Endothelial cell of umbilical vein (primary cell): ENCODE measurements at places on chromosomes 2 and 18. TPM values are rescaled to one million over a fixed set of nuclear protein-coding genes. Genes with fewer than 3 reads are reported as not detected.

THUMPD2 gene
- 3.5 and 4.3 TPM in 2 replicates for polyA plus RNA-seq

ADAM23 gene
- polyA plus RNA-seq = 15.8 and 20.6 TPM in 2 replicates

TNFRSF11A gene
- polyA plus RNA-seq = 7.5 and 10.4 TPM in 2 replicates

ERFE gene
- polyA plus RNA-seq = 0.48 and 0.65 TPM in 2 replicates

ST6GAL2 gene
- polyA plus RNA-seq = not detected in 2 replicates

AQP12B gene
- polyA plus RNA-seq = not detected in 2 replicates

ARHGAP15 gene
- polyA plus RNA-seq = not detected in 2 replicates

FEV gene
- polyA plus RNA-seq = not detected in 2 replicates

SGPP2 gene
- polyA plus RNA-seq = not detected in 2 replicates

CNDP1 gene
- not detected in 2 replicates for polyA plus RNA-seq

DNA sequence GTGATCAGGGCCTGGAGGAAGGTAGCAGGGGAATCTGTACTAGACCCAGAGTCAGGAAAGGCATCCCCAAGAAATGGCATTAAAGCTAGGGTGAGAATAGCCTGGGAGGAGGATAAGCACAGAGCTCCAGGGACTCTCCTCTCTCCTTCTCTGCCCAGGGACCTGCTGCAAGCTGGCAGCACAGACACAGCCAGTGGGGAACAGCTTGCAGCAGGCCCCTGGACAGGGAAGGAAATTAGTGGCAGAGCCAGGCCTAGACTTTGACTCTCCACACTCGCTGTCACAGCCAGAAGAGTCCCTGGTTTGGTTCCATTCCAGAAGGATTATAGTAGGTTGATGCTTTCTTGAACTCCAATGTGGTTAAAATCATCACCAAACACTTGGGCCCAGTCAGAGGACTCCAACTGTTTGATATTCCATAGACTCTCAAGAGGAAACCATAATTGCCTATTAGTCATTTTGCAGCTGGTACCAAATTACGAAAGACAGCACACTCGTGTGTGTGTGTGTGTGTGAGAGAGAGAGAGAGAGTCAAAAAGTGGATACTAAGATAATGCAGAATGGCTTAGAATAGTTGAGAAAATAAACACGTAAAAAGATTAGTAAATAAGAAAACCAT lies 95.5 kb upstream of the ATP8B1 start:
- no peak for DNase-seq
- H3K27ac ChIP-seq = no peak overlapping the region
- H3K4me1 ChIP-seq = peaks cover 2% of the 10 kb centered on the region
- H3K36me3 ChIP-seq = no peaks in the 10 kb centered on the region
- no peaks in the 10 kb centered on the region for H3K27me3 ChIP-seq
- no peak overlapping the region for H3K4me3 ChIP-seq

DNA sequence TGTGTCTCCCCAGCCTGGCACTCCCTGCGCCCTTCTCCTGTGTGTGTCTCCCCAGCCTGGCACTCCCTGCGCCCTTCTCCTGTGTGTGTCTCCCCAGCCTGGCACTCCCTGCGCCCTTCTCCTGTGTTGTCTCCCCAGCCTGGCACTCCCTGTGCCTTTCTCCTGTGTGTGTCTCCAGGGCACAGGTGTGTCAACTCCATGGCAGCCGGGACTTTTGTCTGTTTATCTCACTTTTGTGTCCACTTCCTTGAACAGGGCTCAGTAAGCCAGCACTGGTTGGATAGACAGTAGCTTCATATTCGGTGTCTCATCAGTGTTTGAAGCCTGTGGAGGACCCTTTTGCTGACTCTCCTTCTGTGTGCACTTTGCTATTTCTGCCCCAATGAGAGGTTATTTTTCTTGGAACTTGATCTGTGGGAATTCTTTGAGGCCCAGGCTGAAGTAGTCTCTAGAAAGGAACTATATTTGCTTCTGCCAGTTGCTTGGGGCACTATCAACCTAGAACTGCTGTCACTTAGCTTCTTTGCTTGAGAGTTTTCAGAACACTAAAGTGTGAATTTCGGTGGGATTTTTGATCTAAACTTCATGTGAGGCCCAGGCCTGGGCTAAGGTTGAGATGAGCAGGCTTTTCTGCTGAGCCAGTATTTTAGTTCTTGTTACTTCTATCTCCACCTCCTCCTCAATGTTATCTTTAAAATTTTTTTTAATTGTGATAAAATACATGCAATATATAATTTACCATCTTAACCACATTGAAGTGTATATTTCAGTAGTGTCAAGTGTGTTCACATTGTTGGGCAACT lies 8.3 kb upstream of the ASB1 start:
- no peak overlapping the region for H3K27ac ChIP-seq
- H3K4me3 ChIP-seq = no peak overlapping the region
- no peaks in the 10 kb centered on the region for H3K36me3 ChIP-seq

DNA sequence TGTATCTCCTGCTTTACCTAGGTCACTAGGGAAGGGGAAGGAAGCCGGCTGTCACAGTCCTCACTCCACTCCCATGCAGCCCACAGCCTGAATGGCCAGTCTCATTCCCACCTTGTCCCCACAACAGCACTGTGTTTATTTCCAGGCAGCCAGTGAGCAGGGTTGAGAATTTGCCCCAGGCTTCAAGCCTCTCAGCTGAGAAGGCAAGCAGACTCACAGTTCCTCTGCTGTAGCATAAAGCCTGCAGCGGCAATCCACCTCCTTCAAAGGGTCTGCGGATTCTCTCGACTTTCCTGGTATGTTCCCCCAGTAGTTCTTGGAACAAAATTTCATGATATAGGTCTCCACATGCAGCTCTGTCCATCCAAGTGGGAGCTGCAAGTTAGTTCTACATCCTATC lies 262.9 kb upstream of the GULP1 start:
- no peaks in the 10 kb centered on the region for H3K27me3 ChIP-seq
- DNase-seq = no peak
- no peak overlapping the region for H3K4me3 ChIP-seq
- H3K27ac ChIP-seq = no peak overlapping the region

- no peaks in the 10 kb centered on the region for H3K36me3 ChIP-seq
- peaks cover 2% of the 10 kb centered on the region for H3K27me3 ChIP-seq
- no peak overlapping the region for H3K4me3 ChIP-seq
- H3K27ac ChIP-seq = no peak overlapping the region
- DNase-seq = no peak
These were observed 65.7 kb upstream of the SMAD2 start for GRCh38 chr18:47996091-47996541.

DNA sequence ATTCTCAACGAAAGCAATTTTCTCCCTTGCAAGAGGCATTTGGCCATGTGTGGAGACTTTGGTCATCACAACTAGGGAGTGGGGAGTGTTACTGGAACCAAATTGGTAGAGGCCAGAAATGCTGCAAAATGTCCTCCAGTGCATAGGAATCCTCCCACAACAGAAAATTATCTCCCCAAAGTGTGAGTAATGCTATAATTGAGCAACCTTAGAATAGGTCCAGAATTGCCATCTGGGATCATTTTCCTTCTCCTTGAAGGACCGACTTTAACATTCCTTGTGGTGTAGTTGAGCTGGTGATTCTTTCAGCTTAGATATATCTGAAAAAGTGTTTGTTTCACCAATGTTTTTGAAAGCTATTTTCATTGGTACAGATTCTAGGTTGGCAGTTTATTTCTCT lies 111.2 kb upstream of the SMIM21 start:
- H3K4me3 ChIP-seq = no peak overlapping the region
- no peaks in the 10 kb centered on the region for H3K36me3 ChIP-seq
- no peaks in the 10 kb centered on the region for H3K27me3 ChIP-seq
- no peak for DNase-seq
- no peaks in the 10 kb centered on the region for H3K4me1 ChIP-seq

DNA sequence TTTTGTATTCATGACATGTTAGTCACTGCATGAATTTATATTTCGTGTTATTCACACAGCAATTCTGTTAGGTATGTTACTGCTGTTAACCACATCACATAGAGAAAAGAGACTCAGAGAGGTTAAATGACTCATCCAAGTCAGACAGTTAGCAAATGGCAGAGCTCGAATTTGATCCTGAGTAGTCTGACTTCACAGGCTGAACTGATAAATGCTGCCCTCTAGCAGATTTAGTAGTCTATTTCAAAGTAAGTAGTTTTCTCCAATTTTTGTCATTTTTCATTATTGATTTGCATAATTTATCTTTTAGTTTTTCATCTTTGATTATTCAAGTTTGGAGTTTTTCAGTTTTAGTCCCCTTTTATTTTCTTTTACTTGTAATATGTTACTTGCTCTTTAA lies 58.3 kb downstream of the WDR7 start:
- no peaks in the 10 kb centered on the region for H3K27me3 ChIP-seq
- H3K4me3 ChIP-seq = no peak overlapping the region
- H3K4me1 ChIP-seq = no peaks in the 10 kb centered on the region

DNA sequence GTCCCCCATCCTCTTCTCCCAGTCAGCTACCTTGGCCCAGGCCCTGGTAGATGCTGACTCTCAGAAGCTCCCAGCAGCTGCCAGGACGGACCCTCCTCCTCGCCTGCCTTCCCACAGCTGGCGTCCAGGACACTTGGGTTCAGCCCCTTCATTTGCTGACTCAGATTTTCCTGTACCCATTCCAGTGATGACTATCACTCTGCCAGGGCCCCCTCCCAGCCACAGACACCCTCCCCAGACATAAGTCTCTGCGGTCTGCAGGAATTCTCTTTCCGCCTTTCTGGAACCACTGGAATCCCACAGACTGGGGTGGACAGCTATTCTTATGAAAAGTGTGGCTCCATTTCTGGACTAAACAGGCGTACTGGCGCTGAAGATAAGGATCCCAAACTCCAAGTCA lies 260.3 kb upstream of the EPAS1 start:
- no peaks in the 10 kb centered on the region for H3K27me3 ChIP-seq
- no peak overlapping the region for H3K27ac ChIP-seq
- no peak overlapping the region for H3K4me3 ChIP-seq
- peaks cover 12% of the 10 kb centered on the region for H3K4me1 ChIP-seq

DNA sequence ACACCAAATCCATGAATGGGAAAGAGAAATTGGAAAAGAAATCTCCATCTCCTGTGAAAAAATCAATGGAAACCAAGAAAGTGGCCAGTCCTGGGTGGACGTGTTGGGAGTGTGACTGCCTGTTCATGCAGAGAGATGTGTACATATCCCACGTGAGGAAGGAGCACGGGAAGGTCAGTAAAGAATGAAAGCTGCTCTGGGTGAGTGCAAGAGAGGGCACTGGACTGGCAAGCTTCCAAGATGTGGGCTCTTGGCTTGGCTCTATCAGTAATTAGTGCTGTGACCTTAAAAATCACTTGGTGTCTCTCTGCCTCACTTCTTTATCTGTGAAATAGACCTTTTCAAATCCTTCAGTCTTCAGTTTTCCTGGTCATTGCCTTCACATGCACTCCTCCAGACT lies 89.0 kb downstream of the ZNF532 start:
- H3K27ac ChIP-seq = no peak overlapping the region
- peaks cover 4% of the 10 kb centered on the region for H3K4me1 ChIP-seq
- no peaks in the 10 kb centered on the region for H3K36me3 ChIP-seq
- H3K4me3 ChIP-seq = no peak overlapping the region
- no peaks in the 10 kb centered on the region for H3K27me3 ChIP-seq
- peak; percentile 69 for DNase-seq

- no peak overlapping the region for H3K4me3 ChIP-seq
- DNase-seq = no peak
- H3K4me1 ChIP-seq = no peaks in the 10 kb centered on the region
- no peak overlapping the region for H3K27ac ChIP-seq
- no peaks in the 10 kb centered on the region for H3K36me3 ChIP-seq
These were observed 41.9 kb upstream of the SETBP1 start for GRCh38 chr18:44638811-44639210.

DNA sequence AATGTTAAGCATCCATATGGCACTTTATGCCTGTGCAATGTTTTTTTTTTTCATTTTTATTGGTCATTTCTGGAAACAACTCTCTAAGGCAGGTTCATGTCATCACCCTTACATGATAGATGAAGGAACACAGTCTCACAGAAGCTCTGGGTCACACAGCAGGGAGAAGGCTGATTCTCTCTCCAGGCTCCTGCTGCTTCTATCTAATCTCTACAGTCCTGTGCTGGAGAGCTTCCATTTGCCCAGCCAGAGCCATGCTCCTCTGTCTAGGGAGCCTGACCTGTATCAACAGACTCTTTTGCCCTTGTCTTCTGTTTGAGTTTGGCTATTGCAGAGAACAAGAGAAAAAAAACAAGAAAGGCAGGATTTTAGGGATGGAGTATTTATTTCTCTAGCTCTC lies 584.8 kb downstream of the MBD2 start:
- H3K4me3 ChIP-seq = no peak overlapping the region
- no peaks in the 10 kb centered on the region for H3K27me3 ChIP-seq
- no peaks in the 10 kb centered on the region for H3K4me1 ChIP-seq
- no peak overlapping the region for H3K27ac ChIP-seq
- no peaks in the 10 kb centered on the region for H3K36me3 ChIP-seq

DNA sequence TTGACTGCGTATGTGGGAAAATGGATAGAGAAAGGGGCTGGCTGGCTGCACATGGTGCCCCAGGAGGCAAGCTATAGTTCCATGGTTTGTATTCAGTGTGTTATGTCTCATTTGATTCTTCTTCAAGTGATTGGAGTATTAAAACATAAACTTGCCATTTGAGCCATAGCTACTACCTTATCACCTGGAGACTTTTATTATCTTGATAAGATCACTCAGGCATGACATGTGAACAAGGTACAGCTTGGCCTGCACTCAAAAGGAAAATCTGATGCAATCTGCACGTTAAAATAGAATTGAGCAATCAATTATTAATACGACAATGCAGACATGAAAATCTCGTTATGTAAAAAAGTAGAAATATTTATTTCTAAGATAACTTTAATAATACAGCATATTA lies 116.9 kb downstream of the RND3 start:
- no peak overlapping the region for H3K4me3 ChIP-seq
- H3K27ac ChIP-seq = no peak overlapping the region
- no peaks in the 10 kb centered on the region for H3K4me1 ChIP-seq
- no peaks in the 10 kb centered on the region for H3K36me3 ChIP-seq
- H3K27me3 ChIP-seq = no peaks in the 10 kb centered on the region

GRCh38 chr2:139478165-139478914 lies 698.1 kb upstream of the NXPH2 start:
- no peaks in the 10 kb centered on the region for H3K4me1 ChIP-seq
- no peak overlapping the region for H3K27ac ChIP-seq
- no peaks in the 10 kb centered on the region for H3K36me3 ChIP-seq
- H3K4me3 ChIP-seq = no peak overlapping the region
- DNase-seq = no peak

DNA sequence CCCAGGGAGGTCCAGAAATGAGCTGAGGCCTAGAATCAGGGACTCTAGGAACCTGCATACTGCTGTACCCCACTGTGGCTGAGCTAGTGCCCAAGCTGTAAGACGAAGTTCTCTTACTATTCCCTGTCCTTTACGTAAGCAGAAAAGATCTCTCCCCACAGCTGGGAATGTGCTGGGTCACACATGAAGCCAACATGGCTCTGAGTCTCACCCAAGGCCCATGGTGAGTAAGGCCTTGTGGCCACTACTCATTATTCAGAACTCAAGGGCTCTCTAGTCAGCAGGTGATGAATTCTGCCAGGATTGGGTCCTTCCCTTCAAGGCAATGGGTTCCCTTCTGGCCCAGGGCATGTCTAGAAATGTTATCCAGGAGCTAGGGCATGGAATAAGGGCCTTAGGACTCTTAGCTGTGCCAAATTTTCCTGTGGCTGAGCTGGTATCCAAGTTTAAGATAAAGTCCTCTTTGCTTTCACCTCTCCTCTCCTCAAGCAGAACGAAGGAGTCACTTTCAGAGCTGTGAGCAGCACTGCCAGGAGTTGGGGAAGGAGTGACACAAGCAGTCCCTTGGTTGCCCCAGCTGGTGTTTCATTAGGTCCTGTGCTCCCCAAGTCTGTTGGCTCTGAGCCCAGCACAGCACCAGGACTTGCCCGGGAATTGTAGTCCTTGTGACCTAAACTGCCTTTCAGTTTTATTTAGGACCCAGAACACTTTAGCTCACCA lies 707.6 kb downstream of the SLC4A3 start:
- no peak overlapping the region for H3K4me3 ChIP-seq
- H3K27ac ChIP-seq = no peak overlapping the region
- no peaks in the 10 kb centered on the region for H3K4me1 ChIP-seq
- H3K36me3 ChIP-seq = no peaks in the 10 kb centered on the region
- H3K27me3 ChIP-seq = no peaks in the 10 kb centered on the region

- H3K4me1 ChIP-seq = peaks cover 37% of the 10 kb centered on the region
- H3K27ac ChIP-seq = no peak overlapping the region
- H3K4me3 ChIP-seq = no peak overlapping the region
- no peak for DNase-seq
These were observed 115.1 kb downstream of the STPG4 start for GRCh38 chr2:47039913-47040562.
